ENCODE measurements at places on chromosomes 2 and 18. TPM values are rescaled to one million over a fixed set of nuclear protein-coding genes. Genes with fewer than 3 reads are reported as not detected.

DNA sequence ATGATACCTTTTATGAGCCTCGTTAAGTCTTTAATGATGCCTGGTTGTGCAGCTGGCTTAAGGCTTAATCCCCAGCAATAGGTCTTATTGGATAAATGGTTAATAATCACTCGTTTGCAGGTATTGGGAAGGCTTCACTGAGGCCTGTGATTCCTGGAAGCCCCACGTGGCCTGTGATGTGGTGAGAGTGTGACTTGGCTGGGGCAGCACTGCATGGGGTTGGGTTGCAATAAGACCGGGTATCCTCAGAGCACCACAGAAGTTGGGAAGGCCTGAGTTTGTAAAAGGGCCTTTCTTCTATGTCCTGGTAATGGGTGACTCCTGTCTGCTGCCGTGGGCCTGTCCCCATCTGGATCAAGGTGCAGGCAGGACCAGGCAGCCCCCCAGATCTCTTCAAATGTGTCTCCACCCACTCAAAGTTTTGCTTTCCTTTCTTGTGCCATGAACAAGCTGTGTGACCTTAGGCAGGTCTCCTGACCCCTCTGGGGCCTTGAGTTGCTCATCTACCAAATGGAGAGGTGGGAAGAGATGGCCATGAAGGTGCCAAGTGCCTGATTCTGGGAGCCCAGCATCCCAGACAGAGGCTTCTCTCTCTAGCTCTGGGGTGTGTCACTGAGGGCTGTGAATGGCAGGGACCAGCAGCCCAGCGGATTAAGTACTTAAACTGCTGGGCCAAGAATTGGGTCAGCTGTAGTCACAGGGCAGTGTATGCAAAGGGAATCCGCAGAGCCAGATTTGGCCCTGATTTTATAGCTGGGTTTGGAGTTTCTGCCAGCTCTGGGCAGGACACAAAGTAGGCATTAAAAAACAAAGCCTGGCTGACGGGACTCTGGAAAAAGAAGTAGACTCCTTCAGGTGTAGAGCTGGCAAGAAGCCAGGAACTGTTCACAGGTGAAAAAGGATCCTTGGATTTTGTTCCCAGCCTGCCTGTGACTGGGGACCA lies 24.4 kb downstream of the LBH start:
- H3K4me1 ChIP-seq, result peaks cover 99% of the 10 kb centered on the region
- H3K4me3 ChIP-seq, result no peak overlapping the region
- no peaks in the 10 kb centered on the region for H3K27me3 ChIP-seq

- H3K27ac ChIP-seq, result peak overlapping the region; percentile 38
- H3K4me3 ChIP-seq, result no peak overlapping the region
- H3K27me3 ChIP-seq, result no peaks in the 10 kb centered on the region
- no peak for DNase-seq
- H3K36me3 ChIP-seq, result no peaks in the 10 kb centered on the region
- peaks cover 19% of the 10 kb centered on the region for H3K4me1 ChIP-seq
Measured at GRCh38 chr2:12176623-12177454, 430.4 kb downstream of the LPIN1 start.

- H3K36me3 ChIP-seq, result no peaks in the 10 kb centered on the region
- no peaks in the 10 kb centered on the region for H3K27me3 ChIP-seq
- no peak for DNase-seq
- H3K4me1 ChIP-seq, result peaks cover 60% of the 10 kb centered on the region
Measured at GRCh38 chr2:207528980-207529329, 807 bp upstream of the CREB1 start.

GRCh38 chr18:51074605-51075004 lies 44.6 kb downstream of the SMAD4 start:
- peaks cover 20% of the 10 kb centered on the region for H3K4me1 ChIP-seq
- H3K36me3 ChIP-seq, result no peaks in the 10 kb centered on the region
- H3K4me3 ChIP-seq, result no peak overlapping the region
- no peak for DNase-seq

DNA sequence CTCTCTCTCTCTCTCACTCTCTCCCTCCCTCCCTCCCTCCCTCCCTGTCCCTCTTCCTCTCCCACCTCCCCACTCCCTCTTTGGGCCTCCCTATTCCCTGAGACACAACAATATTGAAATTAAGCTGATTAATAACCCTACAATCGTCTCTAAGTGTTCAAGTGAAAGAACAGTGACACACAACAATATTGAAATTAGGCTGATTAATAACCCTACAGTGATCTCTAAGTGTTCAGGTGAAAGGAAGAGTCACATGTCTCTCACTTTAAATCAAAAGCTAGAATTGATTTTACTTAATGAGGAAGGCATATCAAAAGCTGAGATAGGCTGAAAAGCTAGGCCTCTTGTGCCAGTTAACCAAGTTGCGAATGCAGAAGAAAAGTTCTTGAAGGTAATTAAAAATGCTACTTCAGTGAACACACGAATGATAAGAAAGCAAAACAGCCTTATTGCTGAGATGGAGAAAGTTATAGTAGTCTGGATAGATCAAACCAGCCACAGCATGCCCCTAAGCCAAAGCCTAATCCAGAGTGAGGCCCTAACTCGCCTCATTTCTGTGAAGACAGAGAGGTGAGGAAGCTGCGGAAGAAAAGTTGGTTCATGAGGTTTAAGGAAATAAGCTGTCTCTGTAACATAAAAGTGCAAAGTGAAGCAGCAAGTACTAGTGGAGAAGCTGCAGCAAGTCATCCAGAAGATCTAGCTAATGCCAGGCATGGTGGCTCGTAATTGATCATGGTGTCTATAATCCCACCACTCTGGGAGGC lies 21.3 kb downstream of the MALT1 start:
- peaks cover 7% of the 10 kb centered on the region for H3K36me3 ChIP-seq
- DNase-seq, result no peak
- no peaks in the 10 kb centered on the region for H3K27me3 ChIP-seq

DNA sequence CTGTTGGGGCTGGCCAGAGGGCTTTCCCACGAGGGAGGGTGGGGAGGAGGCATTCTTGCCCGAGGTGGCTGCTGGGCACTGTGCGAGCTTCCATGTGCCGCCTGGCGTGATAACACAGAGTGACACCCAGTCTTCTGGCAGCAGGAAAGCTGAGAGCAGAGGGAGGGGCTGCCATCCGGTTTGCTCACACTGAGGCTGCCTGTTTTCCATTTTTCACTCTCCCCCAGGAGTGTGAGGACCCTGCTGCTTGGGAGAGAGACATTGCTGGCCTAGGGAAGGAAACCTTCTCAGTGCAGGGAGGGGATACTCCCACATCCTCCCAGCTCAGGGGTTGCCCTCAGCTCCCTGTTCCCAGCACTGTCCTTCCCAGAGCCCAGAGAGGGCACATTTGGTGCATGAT lies 73.1 kb downstream of the INHBB start:
- no peak overlapping the region for H3K27ac ChIP-seq
- H3K4me1 ChIP-seq, result no peaks in the 10 kb centered on the region
- no peak overlapping the region for H3K4me3 ChIP-seq
- H3K27me3 ChIP-seq, result no peaks in the 10 kb centered on the region
- no peaks in the 10 kb centered on the region for H3K36me3 ChIP-seq
- DNase-seq, result peak; percentile 61

DNA sequence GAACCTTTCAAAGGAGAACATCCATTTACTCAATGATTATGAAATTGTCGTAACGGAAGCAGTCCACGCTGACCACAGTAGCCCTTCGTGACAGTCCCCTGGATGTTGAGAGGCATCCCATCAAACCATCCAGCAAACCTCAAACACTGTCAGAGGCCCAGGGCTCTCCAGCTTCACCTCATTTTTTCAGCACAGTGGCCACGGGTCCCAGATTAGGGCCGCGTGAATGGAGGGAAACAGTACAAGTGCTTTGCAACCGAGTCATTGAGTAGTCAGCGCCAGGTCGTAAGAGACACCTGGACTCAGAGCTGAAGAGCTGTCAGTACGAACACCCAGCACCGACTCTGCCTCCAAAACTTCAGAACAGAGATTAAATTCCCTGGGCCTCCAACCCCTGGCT lies 552.5 kb upstream of the SALL3 start:
- no peaks in the 10 kb centered on the region for H3K4me1 ChIP-seq
- H3K36me3 ChIP-seq, result no peaks in the 10 kb centered on the region
- no peak overlapping the region for H3K4me3 ChIP-seq

DNA sequence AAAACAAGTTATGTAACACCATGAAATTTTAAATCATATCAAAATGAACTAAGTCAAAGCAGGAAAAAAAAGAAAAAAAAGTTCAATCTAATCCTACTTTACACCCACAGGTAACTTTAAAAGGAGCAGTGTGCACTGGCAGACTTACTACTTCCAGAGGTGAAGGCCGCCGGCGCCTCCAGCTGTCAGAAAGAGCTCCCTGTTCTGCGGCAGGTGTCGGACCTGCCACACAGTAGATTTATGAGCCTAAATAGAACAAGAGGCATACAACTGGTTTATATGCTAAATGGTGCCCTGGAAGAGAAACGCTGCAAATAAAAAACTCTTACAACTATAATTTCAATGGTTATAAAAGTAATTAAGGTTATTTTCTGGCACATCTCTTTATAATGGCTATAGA lies 23.1 kb upstream of the PNO1 start:
- peaks cover 32% of the 10 kb centered on the region for H3K36me3 ChIP-seq
- no peak overlapping the region for H3K4me3 ChIP-seq
- no peaks in the 10 kb centered on the region for H3K4me1 ChIP-seq
- no peak for DNase-seq

- H3K36me3 ChIP-seq, result no peaks in the 10 kb centered on the region
- H3K4me3 ChIP-seq, result no peak overlapping the region
- DNase-seq, result no peak
Measured at GRCh38 chr2:102801858-102802699, 40.2 kb downstream of the TMEM182 start.

DNA sequence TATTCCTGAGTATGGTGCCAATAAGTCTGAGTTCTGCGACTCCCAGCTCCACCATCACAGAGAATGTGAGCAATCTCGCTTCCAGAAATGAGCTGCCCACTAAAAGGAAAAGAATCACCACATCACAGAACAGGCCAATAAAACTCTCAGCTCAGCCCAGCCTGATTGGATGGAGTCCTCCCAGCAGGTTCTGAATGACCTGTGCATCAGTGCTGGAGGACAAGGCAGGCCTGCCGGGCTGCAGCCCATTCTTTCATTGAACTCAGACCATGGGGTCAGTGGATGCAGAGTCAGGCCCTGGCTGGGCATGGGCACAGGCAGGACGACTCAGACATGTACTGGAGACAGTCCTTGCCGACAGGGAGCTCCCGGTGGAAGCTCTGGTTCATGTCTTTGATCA lies 132.7 kb upstream of the REV1 start:
- no peaks in the 10 kb centered on the region for H3K36me3 ChIP-seq
- no peak overlapping the region for H3K4me3 ChIP-seq
- no peak overlapping the region for H3K27ac ChIP-seq
- DNase-seq, result no peak
- no peaks in the 10 kb centered on the region for H3K27me3 ChIP-seq

DNA sequence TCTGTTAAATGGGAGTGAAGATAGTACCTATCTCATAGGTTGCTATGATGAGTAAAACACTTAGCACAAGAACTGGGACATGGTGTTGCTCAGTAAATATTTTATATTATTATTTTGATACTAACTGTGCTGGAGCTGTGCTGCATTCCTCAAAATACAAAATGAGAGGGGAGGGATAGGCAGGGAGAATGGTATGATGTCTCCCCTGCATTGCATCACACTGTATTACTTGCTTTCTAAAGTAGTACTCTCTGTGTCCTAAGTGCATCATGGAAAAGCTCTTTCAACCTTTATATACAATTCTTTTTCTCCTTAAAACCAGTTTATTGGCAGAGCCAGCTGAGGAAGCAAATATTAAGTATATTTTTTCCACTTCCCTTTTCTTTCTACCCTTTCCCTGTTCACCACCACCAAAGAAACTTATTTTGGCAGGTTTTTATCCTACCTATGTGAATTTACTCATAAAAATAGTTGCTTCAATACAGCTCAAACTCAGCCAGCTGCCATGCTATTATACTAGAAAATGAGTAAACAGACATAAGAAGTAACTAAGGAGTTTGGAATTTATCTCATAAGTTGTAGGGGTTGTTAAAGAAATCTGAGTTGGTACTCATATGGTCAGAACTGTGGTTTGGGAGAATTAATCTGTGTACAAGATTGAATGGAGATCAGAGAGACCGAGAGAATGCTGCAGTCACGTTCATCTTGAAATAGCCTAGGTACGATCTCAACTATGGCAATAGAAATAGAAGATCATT lies 60.3 kb downstream of the EHBP1 start:
- DNase-seq, result no peak
- no peaks in the 10 kb centered on the region for H3K27me3 ChIP-seq
- no peaks in the 10 kb centered on the region for H3K4me1 ChIP-seq
- no peaks in the 10 kb centered on the region for H3K36me3 ChIP-seq
- H3K4me3 ChIP-seq, result no peak overlapping the region

DNA sequence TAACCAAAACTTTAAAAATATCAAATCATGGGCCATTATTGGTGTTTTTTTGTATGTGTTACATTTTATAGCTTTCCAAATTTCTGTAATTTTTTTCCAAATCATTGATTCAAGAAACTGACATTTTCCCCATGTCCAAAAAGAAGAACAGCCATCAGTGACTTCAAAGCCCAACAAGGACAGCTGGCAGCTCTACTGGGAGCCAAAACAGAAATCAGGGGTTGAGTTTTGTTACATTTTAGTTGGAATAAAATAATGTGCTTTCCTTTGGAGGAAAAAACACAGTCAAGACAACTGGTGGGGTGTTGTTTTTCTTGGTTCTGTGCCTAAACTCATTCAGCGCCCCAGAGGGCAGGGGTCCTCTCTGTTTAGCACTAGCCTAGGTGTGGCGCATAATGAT lies 23.8 kb downstream of the AKAIN1 start:
- H3K4me1 ChIP-seq, result no peaks in the 10 kb centered on the region
- DNase-seq, result no peak
- no peak overlapping the region for H3K4me3 ChIP-seq
- no peaks in the 10 kb centered on the region for H3K36me3 ChIP-seq
- H3K27me3 ChIP-seq, result no peaks in the 10 kb centered on the region

DNA sequence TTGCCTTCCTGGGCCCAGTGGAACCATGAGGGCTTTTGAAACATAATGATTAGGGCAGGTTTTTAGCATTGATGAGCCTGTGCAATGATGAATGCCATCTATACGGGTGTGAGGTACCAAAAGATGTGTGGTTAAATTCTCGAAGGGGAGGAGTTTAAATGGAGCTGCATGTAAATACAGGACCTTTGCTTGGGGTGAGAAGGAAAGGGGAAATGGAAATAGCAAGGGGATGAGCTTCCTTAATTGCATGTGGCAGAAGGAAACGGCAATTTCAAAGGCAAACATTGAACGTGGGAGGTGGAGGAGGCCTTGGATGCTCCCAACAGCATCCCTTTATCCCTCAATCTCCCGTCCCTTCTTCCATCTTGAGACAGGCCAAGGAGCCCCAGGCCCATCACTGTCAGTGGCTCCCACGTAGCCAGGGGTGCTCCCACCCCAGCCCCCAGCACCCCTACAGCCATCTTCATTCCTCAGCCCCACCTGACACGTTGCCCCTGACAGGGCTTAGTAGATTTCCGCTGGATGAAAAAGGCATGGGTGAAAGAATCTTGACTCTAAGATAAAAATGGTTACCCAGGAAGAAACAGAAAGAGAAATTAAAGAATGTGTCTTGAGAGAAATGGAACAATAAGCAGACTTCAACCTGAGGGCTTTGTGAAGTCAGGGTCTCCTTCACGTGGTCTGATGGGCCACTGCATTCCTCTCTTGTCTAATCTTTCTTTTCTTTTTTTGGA lies 32.5 kb downstream of the INPP5D start:
- H3K27ac ChIP-seq, result peak overlapping the region; percentile 53
- DNase-seq, result no peak
- H3K27me3 ChIP-seq, result no peaks in the 10 kb centered on the region
- H3K36me3 ChIP-seq, result peaks cover 26% of the 10 kb centered on the region
- no peak overlapping the region for H3K4me3 ChIP-seq
- H3K4me1 ChIP-seq, result peaks cover 11% of the 10 kb centered on the region

RAB6C gene
- 0.15 TPM for polyA plus RNA-seq

GKN2 gene
- not detected for polyA plus RNA-seq

ZEB2 gene
- 28.5 TPM for polyA plus RNA-seq

CROCC2 gene
- polyA plus RNA-seq, result 0.17 TPM

CCDC141 gene
- polyA plus RNA-seq, result 0.32 TPM

DYTN gene
- polyA plus RNA-seq, result not detected

VAMP8 gene
- 223 TPM for polyA plus RNA-seq

PROC gene
- polyA plus RNA-seq, result 0.21 TPM

LOXHD1 gene
- 0.13 TPM for polyA plus RNA-seq

ACVR2A gene
- 4.0 TPM for polyA plus RNA-seq

LAMA3 gene
- polyA plus RNA-seq, result 1.8 TPM
